ENCODE measurements at places on chromosomes 4 and X. TPM values are rescaled to one million over a fixed set of nuclear protein-coding genes. Genes with fewer than 3 reads are reported as not detected.

- no peak for DNase-seq
- no peaks in the 10 kb centered on the region for H3K27me3 ChIP-seq
- no peak overlapping the region for H3K27ac ChIP-seq
- no peak overlapping the region for H3K4me3 ChIP-seq
- H3K4me1 ChIP-seq = no peaks in the 10 kb centered on the region
- peaks cover 13% of the 10 kb centered on the region for H3K36me3 ChIP-seq
Measured at GRCh38 chrX:16842684-16843083, 27.5 kb downstream of the RBBP7 start.

DNA sequence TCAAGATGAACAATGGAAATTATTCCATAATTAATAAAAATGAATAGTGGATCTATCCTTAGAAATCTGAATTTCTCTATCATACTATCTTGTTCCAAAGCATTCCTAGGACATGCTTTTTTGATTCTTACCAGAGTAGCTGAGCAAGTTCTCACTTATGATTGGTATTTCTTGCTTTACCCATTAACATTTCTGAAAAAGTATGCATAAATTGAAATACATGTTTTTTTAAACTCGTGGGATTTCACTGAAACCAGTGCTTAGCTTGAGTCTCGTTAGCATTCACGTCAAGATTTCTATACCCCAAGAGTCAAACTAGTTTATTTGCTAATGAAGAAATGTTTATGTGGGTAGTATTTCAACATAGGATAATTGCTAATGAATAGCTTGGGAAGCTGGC lies 89.0 kb downstream of the ELOVL6 start:
- no peaks in the 10 kb centered on the region for H3K4me1 ChIP-seq
- no peaks in the 10 kb centered on the region for H3K27me3 ChIP-seq
- H3K27ac ChIP-seq = no peak overlapping the region
- no peaks in the 10 kb centered on the region for H3K36me3 ChIP-seq

GRCh38 chrX:115023811-115024210 lies 6.4 kb upstream of the IL13RA2 start:
- DNase-seq = no peak
- no peaks in the 10 kb centered on the region for H3K27me3 ChIP-seq
- H3K4me1 ChIP-seq = no peaks in the 10 kb centered on the region
- H3K36me3 ChIP-seq = no peaks in the 10 kb centered on the region
- no peak overlapping the region for H3K27ac ChIP-seq

LRPAP1 gene
- total RNA-seq = 84.7 TPM
